Stimulated activated naive CD8-positive, alpha-beta T cell treated with anti-CD3 and anti-CD28 coated beads, Interleukin-15, amount 100 ng/mL, for 72 hours (primary cell): ENCODE measurements at places on chromosomes 1 and 21.

DNA sequence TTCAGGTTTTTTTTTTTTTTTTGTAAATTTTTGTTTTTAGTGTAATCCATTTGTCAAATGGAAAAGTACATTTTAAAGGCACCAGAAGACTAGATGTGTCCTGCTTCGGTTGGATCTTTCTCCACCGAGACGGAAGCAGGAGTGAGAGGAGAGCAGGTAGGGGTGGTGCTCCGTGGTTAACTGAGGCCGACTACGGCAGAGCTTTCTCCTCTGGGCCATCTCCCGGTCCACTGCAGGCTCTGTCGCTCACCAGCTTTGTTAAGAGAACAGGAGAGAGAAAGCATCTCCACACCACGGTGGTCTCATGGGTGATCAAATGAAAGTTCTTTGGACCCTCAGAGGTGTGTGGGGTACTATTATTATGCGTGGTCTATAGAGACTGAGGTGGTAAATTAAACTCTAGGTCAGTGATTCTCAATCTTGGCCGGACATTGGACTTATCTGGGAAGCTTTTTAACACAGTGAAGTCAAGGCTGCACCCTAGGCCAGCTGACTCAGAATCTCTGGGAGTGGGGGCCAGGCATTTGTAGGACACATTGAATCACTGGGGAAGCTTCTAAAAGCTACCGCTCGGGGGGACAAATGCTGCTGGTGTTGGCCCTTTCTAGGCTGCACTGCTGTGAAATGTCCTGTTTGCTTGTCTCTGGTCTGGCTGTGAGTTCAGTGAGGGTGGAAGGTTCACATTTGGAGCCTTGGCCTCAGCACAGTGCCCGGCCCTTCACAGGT, 25.0 kb downstream of the ABCA4 start:
- DNase-seq: no peak

DNA sequence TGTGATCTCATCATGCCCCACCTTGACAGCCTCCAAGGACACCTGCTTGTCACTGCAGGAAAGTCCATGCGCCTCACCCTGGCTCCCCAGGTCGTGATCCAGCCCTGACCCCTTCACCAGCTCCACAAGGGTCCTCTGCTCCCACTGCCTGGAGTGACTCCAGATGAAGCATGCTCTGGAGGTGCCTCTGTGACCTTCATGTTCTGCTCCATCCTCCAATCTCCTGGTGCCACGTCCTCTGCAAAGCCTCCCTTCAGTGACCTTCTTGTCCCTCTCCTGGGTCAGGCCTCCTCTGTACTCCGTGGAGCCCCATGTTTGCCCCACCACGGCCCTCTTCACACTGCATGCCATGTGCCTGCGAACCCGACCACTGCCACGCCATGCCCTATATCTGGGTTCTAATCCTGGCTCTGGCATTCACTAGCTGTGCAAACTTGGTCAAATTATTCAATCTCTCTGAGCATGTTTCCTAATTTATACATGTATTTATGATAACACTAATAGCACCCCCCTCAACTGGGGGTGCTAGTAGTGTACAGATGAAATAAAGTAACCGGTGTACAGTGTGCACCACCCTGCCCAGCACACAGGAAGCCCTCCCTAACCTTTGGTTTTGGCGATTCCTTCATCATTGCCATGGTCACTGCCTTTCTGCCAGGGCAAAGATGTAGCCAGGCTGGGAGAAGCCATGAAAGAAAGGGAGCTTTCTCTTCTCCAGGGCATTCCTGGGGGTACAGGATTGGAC, 77.4 kb downstream of the STUM start:
- no peak for DNase-seq

DNA sequence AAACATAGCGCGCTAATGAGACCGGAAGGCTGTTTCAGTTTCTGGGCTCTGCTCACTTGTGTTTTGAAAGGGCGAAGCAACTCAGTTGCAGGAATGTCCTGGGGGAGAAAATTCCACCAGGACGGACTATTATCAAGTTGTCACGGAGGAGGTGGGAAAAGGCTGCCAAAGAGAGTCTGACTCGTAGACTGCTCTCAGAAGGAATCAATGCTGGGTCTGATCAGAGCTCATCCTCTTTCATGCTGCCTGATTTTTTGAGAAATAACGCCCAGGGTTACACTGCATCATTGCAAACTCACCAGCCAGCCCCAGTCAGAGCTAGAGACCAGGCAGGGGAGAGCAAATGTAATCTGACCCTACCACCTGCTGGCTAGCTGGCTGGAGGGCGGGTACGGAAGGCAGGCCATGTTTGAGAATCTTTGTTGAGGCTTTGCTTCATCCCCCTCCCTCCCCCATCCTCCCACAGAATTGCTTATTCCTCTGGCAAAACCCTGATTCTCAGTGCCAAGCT, 36.4 kb upstream of the BCL9 start:
- DNase-seq: no peak

- DNase-seq: peak; percentile 61
These were observed 580 bp downstream of the INKA2 start for GRCh38 chr1:111738436-111739193.

DNA sequence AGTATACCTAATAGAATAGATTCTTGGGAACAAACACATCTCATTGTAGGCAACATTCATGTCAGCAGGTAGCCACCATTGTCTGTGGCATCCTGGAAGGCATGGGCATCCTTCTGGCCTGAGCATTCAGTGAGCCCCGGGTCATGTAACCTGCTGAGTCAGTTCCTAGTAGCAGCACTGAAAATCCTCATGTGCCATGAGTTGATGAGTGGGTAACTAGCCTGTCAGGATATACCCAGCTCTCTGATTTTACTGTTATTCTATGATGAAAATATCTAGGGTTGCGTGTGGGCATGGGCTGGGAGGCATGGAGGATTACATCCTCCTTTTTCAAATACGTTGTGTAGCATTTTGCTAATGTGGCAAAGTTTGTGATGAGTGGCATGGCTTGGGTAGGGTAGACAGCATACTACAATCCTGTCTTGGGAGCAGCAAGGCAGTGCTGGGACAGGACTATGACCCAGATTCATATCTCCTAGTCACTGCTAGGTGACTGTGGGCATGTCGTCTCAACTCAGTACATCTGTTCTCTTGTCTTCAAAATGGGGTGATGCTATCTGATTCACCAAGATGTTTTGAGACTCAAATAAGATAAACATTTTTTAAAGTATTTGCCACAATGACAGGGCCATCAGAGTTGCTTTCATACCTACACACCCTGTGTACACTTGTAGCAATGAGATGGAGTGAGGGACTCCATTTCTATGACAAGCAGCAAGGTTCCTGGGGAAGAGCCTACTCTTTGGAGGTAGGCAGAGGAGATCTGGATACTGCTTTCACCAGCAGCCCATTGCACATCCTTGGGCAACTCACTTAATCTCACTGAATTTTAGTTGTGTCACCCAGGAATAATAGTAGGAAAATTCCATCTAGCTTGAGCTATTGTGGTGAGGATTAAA, 62.5 kb downstream of the CD58 start:
- DNase-seq: no peak

GRCh38 chr1:159900086-159900680, at the start of gene CFAP45:
CFAP45 (minus strand) TSS chr1:159900165; CDS start chr1:159900098, 67 bp downstream.
- no peak for DNase-seq

DNA sequence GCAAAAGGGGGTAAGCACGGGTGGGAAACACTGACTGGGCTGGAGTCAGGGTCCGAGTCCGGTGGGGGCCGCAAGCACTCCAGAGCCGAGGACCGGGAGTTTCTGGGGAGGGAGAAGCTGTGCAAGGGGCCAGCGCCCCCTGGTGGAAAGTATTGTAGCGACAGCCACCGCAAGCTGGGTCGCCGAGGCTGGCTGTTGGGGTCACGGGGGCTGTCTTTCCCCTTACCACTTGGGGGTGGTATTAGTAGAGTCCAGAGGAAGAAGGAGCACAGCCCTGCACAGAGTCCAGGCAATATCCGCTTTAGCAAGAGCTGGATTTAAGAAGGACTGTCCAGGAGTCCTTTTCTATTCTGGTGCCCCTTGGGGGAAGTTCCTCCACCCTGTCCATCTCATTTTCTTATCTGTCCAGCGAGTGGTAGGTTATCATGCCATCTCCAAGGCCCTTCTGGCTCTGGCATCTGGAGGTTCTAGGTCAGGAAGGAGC, 17.9 kb upstream of the ETV3 start:
- peak; percentile 79 for DNase-seq

DNA sequence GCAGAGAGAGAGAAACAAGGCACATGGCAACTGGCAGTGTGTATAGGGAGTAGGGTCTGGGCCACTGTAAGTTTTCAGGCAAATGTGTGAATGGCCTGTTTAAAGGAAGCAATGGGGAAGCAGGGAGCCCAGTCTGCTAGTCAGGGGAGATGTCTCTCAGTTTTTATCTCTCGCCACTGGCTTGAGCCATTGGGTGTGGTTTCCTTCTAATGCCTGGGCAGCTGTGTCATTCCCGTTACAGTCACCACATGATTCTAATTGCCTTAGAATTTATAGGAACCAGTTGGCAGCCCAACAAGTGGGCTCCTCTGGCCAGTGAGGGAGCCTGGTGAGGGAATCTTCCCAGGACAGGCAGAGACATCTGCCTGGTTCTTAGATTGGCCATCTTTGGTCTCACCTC, 182.4 kb downstream of the DISC1 start:
- DNase-seq: no peak

DNA sequence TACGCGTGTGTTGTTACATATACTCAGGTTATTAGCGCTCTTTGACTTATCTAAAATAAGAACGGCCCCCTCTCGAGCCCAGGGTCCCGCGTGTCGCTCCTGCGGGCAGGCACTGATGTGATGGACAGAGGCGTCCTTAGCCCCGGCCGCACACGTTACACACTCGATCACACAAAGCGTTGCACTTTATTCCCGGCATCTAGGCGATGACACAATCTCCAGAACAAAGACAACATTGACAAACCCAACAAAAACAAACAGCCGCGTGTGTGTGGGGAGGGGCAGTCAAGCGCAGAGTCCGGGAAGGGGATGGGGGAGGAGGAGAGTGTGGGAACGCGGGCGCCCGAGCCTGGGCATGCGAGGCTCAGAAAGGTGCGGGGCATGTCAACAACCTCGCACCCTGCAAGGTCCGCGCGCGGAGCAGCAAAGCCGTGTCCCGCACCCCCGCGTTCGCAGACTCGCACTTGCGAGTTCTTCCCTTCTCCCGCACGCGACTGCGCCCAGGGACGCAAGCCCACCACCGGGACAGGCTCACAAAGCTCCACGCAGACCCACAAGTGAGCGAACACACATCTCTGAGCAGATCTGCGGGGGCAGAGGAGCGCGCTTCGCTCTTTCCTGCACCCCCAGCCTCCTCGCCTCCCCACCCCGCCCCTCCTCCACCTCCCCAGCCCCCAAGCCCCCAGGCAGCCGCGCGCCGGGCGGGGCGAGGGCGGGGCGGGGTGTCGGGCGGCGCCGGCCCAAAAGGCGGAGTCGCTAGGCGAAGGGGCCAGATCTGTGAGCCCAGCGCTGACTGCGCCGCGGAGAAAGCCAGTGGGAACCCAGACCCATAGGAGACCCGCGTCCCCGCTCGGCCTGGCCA, at the start of gene EFNA1:
EFNA1 (plus strand) TSS at position 772 of the 862 bp plus-strand sequence. CDS start 102 bp downstream, outside the sequence.
- DNase-seq: peak; percentile 40

DNA sequence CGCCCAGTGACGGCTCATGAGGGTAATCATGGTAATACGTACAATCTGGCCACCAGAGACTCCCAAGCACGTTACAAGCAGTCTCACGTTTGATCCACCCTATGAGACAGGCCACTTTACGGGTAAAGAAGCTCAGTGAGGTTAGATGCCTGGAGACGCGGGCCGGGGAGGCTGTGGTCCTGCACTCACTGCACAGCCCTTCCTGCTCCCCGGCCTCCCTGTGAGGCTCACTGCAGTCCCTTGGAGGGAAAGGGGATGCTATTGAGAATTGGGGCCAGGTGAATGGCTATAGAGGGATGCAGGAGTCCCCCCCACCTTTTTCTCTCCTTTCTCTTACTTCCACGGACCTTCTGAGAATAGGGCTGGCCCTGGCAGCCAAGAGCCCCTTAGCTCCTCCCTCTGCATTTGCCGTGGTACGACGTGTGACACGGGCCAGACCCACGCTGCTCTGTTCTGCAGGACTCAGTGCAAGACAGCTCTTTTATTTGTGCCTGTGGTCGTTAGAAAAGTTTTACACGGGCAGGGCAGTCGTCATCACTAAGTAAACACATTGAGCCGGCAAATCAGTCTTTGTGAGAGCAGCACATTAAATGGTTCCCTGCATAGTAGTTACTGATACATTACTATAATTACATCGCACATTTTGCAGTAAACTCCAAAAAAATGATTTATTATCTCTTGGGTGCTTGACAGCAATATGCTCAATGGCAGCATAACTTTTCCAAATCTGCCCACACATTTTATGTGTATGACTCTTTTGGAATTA, 18.8 kb downstream of the KIF26B start:
- DNase-seq: no peak

GRCh38 chr1:218339267-218339831, 5.8 kb upstream of the TGFB2 start:
- no peak for DNase-seq

GRCh38 chr1:62833529-62833928, 49.6 kb downstream of the ATG4C start:
- DNase-seq: no peak

DNA sequence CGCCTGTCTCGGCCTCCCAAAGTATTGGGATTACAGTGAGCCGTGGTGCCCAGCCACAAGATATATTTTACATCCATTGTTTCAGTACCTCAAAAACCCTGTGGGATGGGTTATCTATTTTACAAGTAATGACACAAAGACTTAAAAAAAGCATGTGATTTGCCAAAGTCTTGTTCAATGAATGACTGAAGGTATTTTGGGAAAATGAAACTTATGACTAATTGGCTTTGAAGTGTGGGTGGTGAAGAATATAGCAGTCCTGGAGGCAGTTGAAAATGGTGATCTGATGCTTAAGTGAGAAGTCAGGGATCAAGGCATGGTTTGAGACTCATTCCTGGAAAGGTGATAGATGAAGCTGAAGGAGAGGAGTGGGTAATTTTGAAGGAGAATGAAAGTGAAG, 3.0 kb downstream of the SWT1 start:
- no peak for DNase-seq

DNA sequence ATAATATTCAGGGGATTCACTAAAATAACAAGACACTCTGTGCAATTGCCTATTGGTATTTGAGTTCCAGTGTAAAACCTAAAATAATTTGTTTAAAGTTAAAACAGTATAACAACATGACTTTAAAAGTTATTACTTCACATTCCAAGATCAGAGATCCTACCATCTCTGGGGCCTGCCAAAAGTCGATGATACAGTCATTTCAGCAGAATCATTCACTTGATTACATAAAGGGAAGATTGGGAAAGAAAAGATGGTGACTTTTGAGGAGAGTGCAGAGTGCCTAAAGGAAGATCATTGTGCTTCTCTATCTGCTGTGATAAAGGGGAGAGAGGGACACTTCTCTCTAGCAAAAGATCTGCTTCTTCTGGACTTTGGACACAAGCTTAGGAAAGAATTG, 784.4 kb upstream of the ADGRL4 start:
- DNase-seq: no peak

DNA sequence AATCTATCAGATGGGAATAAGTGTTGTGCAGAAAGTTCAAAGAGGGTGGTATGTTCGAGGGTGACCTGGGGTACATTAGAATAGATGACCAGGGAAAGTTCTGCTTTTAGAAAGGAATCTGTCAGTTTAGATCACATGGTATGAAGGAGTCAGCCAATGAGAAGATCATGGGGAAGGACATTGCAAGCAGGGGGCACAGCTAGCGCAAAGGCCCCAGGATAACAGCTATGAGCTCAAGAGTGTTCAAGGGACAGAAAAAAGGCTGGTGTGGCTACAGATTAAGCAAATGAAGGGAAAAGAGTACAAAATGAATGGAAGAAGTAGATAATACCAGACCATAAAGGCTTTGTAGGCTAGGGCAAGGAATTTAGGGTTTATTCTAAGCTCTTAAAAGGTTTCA, 8.6 kb downstream of the LEPR start:
- no peak for DNase-seq
